ENCODE measurements at places on chromosomes 5 and 9.

GRCh38 chr5:15938961-15939360 is 240.6 kb downstream of the MARCHF11 start:
- DNase-seq = no peak

DNA sequence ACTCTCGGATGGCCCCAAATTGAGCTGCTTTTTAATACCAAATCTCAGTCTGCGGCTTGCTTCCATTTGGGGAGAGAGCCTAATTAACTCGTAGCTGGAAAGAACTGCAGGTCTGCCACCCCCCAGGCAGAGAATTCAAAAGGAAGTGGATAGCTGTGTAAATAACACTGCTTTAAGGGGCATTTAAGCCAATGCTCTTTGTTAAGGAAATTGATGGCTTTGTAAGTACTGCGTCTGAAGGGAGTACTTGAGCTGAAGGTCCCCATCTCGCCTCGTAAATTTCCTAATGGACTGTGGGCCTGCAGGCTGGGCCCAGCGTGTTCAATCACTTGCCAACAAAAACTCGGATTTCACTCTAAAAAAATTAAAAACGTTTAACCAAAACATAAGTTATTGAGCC is 132.7 kb downstream of the PAPPA start:
- peak; percentile 81 for DNase-seq

GRCh38 chr5:127959152-127959764 is 124.3 kb upstream of the SLC12A2 start:
- DNase-seq = peak; percentile 43

GRCh38 chr9:133371261-133371711 is 4.6 kb downstream of the SURF4 start:
- no peak for DNase-seq

- no peak for DNase-seq
Observed at GRCh38 chr5:126961702-126962101, 68.7 kb downstream of the MARCHF3 start.

- no peak for DNase-seq
Observed at GRCh38 chr9:91186632-91187108, 175.0 kb downstream of the AUH start.

GRCh38 chr5:16668631-16669030 is 51.8 kb upstream of the RETREG1 start:
- no peak for DNase-seq

GRCh38 chr5:36414869-36415282 is 113.2 kb upstream of the RANBP3L start:
- peak; percentile 62 for DNase-seq

- no peak for DNase-seq
Observed at GRCh38 chr9:76608575-76609273, 149.7 kb downstream of the GCNT1 start.

DNA sequence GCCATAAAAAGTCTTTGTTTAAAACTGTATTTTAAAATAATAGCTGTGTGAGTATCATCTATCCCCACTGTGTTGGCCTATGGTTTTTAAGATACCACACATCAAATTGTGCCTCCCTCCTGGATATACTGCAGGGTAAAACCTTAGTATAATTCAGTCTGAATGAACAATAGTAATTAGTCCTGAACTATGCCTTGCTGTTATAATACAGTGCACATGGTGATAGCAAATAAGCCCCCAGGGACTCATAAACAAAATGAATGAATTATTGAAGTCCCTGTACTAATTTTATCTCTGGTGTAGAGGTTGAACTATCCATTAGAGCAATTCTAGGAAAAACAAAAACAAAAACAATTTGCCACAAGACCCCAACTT is 142.7 kb upstream of the ADAMTSL1 start:
- peak; percentile 44 for DNase-seq

DNA sequence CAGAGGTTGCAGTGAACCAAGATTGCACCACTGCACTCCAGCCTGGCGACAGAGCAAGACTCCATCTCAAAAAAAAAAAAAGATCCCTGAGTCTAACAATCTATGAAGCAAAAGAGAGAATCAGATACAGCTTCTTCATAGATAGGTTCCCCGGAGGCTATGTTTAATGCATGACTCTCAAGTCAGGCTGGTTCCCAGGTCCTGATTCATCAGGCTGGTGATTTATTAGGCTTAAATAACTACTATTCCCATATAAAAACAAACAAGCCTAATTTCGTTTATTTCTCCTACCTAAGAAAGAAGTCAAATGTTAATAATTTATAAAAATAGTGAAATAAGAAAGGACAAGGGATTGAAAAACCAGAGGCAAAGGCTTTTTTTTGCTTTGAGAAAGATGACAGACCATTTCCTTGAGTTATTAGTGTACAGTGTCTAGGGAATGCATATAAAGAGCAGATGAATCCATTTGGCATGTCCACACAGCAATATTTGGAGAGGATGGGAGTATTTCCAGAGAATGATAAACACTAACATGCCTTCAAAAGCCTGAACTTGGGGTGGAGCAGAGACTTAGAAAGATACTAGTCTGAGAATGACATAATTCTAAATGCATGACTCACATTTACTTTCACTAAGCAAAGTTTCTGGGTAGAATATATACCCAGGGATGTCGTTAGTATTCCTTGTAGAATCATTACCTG is 115.3 kb downstream of the NREP start:
- DNase-seq = no peak

DNA sequence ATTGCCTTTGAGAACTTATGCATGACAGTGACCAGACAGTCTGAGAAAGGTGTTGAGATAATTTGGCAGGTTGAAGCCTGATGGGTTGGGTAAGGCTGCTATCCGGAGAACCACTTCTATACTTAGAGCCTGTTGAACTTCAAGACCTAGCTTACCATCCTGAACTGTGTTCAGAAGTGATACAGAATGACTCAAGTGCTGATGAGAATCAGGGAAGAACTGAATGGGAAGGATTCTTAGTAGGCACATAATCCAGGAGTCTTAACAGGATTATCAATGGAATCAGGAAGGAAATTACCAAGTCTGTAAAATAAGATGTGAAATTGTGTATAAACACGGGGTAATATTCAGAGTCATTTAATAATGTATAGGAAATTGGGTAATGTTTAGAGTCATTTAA is 9.0 kb upstream of the PAPPA start:
- DNase-seq = no peak

- DNase-seq = no peak
Observed at GRCh38 chr5:108686676-108687075, 61.0 kb upstream of the FER start.

DNA sequence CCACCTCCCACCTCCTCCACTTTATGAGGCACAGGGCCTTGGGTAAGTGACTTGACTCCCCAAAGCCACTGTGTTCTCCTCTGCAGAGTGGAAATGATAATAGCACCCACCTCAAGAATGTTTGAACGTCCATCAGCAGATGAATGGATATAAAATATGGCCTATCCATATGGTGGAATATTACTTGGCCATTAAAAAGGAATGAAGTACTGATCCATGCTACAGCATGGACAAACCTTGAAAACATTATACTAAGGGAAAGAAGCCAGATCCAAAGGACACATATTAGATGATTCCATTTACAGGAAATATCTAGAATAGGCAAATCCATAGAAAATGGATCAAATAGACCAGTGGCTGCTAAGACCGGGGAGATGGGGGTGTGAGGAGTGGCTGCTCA is 50.2 kb downstream of the CFAP77 start:
- no peak for DNase-seq

DNA sequence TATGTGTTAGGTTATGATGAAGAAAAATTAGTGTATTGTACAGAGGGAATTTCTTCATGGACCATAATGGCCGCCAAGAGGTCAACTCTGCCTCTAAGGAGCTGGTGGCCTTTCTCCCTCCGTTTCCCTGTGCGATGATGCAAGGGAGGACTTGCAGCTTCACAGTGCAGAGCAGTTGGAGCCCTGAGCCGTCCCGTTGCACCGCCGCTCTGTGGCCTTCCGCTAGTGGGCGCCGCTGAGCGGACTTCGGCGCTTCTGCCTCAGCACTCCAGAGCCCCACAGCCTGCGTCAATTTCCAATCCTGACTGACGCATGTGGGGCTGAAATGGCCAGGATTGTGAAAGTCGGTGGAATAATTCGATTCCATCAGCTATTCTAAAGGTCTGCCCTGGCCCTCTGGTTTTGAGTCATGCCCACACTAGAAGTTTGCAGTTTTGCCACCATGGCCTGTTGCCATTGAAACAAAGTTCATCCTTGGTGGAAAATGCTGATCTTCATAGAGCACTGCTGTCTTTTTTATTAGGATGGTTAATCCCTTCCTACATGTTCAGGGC is 22.7 kb upstream of the LECT2 start:
- DNase-seq = peak; percentile 24

Data from renal pelvis (tissue), 12 donors.